ENCODE measurements at places on chromosomes 4 and X. TPM values are rescaled to one million over a fixed set of nuclear protein-coding genes. Genes with fewer than 3 reads are reported as not detected.

AFF1 gene
- 10.3 TPM for total RNA-seq

BCORL1 gene
- total RNA-seq: 4.8 TPM

RBPJ gene
- 10.5 TPM for total RNA-seq

GRPR gene
- total RNA-seq: 0.09 TPM

NEXMIF gene
- total RNA-seq: not detected

MAGEA4 gene
- total RNA-seq: not detected

POU3F4 gene
- total RNA-seq: not detected

RBM46 gene
- not detected for total RNA-seq

MAGEA9B gene
- total RNA-seq: not detected

Data from A549 treated with RU486 at 1 μM for 4 hours (cell line).